Activated T-cell treated with anti-CD3 and anti-CD28 coated beads for 1 hour (primary cell): ENCODE measurements at places on chromosomes 7 and 10.

- no peak for DNase-seq
These were observed 99.1 kb upstream of the JCAD start for GRCh38 chr10:30158325-30158960.

GRCh38 chr7:74617180-74617744 lies 40.3 kb upstream of the GTF2I start:
- no peak for DNase-seq

GRCh38 chr10:18205098-18205834 lies 65.0 kb downstream of the CACNB2 start:
- no peak for DNase-seq

- DNase-seq = no peak
These were observed 102.0 kb upstream of the FAM20C start for GRCh38 chr7:90111-91063.

DNA sequence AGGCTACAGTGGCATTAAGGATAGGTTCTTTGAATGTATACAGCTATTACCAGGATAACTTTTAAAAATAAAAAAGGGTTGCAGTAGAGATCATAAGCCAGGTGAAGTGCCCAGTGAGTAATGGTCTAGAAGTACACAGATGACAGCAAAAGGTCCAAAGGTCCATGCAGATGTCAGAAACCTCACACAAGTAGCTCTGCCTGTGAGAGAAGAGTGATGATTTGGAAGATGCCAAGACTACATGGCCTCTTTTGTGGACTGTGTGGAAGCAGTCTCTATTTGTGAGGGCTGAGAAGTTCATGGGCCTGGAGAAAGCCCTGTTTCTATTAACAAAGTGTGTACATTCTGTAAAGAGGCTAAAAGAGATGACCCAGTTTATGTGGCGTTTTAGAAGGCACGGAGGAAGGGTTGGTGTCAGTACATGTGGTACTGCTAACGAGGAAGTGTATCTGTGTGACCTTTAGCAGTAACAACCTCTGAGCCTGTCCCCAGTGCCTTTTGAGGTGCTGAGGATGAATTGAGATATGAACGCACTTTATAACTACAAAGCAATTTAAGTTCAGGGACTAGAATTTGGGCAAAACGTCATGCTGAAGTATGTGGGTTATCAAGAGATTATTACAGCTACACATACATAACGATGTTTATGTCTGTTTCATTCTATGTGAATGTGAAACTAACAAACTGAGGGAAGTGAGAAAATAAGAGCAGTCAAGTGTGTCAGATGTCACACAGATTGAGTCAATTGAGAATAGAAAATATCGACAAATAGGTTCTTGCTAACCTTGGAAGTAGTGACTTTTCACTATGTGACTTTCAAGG lies 7.6 kb downstream of the CYCS start:
- no peak for DNase-seq

- DNase-seq = no peak
These were observed 67.6 kb downstream of the DNMBP start for GRCh38 chr10:99941942-99942820.

- DNase-seq = no peak
These were observed 56.6 kb downstream of the CPED1 start for GRCh38 chr7:121045090-121045489.

- no peak for DNase-seq
These were observed 116.8 kb upstream of the ZNF32 start for GRCh38 chr10:43765516-43765915.

DNA sequence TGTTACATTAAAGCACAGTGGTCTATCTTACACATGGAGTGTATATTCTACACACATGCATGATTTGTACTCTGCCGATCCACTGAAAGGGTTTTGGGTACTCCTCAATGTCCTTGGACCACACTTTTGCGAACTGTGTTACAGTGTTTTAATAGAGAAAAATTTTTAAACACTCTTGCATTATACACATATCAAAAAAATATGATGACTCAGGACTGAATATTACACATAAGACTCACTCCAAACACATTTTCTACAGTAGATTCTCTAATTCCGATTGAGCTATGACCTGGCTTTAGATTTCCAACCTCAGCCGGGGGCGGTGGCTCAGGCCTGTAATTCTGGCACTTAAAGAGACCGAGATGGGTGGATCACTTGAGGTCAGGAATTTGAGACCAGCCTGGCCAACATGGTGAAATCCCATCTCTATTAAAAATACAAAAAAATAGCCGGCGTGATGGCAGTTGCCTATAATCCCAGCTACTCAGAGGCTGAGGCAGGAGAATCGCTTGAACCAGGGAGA lies 222.4 kb downstream of the CACNA2D1 start:
- no peak for DNase-seq
